ENCODE measurements at places on chromosomes 5 and 9. TPM values are rescaled to one million over a fixed set of nuclear protein-coding genes. Genes with fewer than 3 reads are reported as not detected.
A peak's percentile ranks its signal among the peaks of the same experiment; 100 is the strongest.

DNA sequence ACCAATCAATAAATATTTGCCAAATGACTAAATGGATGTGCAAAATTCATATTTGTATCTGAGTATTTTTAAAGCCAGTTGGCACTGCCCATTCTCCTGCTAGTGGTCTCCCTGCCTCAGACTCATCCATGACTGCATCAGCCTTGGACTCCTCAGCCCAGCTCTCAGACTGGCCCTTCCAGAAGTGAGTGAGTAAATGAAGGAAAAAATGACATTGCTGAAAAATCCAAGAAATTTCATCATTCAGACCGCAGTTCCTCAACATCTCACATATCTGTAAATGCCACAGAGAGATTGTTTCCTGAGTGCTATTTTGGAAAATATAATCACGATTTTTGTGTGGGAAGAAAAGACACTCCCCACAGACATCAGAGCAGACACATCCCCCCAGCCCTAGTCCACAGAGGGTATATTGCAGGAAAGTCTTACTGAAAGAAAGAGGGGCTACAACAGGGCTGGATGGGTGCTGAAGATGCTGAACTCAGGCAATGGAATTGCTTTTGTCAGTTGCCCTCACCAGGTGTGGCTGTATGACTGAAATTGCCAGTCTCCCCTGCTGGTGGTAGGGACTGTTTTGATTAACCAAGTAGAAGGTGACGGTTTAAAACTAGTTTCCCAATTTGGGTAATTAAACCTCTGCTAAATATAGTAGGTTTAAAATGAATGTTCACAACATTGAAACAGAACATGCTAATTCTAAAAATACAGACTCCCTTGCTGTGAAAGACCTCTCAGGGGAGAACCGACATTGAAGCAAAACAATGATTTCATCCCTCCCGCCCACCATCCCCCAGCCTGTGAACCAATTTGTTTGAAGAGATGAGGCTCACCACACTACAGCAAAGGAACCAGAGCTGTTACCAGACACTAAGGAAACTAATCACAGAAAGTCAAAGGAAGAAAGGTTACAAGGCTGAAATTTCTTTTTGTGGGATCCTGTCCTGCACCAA lies 158.8 kb downstream of the DEPDC1B start:
- no peaks in the 10 kb centered on the region for H3K36me3 ChIP-seq
- peak; percentile 25 for DNase-seq
- H3K27ac ChIP-seq = no peak overlapping the region
- peaks cover 5% of the 10 kb centered on the region for H3K4me1 ChIP-seq
- H3K4me3 ChIP-seq = no peak overlapping the region

GRCh38 chr5:180495991-180496741 lies 2.0 kb downstream of the CNOT6 start:
- peak overlapping the region; percentile 18 for H3K4me3 ChIP-seq
- H3K27me3 ChIP-seq = no peaks in the 10 kb centered on the region
- no peak for DNase-seq
- peaks cover 16% of the 10 kb centered on the region for H3K36me3 ChIP-seq

GPR151 gene
- total RNA-seq = not detected

DMRT2 gene
- not detected for total RNA-seq

DNA sequence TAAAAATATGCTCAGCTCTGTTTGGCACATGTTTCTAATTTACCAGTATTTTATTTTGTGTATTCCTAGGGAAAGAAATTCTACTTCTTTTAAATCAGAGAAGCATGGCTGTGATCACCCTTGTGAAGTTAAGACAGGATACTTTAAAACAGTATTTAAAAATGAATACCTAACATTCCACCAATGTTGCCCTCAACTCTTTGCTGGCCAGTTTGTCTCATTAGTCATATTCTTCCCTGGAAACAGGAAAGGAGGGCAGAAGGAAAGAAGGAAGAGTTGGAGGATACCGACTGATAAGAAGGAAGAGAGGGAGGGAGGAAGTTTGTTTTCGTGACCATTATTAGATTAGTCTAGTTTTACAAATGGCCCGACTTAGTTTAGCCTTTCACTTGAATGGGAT lies 137.4 kb downstream of the PLK2 start:
- no peak overlapping the region for H3K4me3 ChIP-seq
- H3K36me3 ChIP-seq = no peaks in the 10 kb centered on the region
- H3K27me3 ChIP-seq = peaks cover 12% of the 10 kb centered on the region
- H3K4me1 ChIP-seq = no peaks in the 10 kb centered on the region
- DNase-seq = no peak

GRCh38 chr5:95879661-95880060 lies 57.1 kb upstream of the GLRX start:
- no peaks in the 10 kb centered on the region for H3K27me3 ChIP-seq
- H3K4me1 ChIP-seq = peaks cover 6% of the 10 kb centered on the region
- no peaks in the 10 kb centered on the region for H3K36me3 ChIP-seq
- H3K27ac ChIP-seq = no peak overlapping the region
- no peak overlapping the region for H3K4me3 ChIP-seq
- no peak for DNase-seq

DNA sequence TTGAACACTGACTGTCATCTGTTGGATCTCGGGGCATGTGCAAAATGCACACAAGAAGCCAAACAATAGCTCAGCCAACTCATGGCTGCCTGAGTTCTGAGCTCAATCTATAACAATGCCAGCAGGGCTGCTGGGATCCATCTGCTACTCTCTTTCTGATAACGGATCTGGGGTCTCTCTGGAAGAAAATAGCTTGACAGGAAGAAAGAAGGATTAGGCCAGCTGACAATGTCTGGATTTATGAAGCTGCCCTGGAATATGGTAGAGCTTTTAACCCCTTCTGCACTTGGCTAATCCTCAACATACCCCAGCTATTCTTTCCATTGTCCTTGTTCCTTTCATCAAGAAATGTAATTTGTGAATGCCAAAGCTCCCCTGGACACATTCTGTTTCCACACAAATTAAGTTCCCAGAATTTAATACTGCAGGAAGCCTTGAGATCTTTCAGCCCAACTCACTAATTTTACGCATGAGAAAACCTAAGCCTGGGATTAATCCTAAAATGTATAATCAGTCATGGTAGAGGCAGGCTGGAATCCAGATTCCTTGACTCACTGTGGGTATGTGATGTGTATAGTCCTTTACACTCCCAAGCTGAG lies 62.7 kb upstream of the PCA3 start:
- H3K27me3 ChIP-seq = peaks cover 14% of the 10 kb centered on the region
- H3K4me3 ChIP-seq = no peak overlapping the region
- H3K4me1 ChIP-seq = no peaks in the 10 kb centered on the region
- H3K27ac ChIP-seq = no peak overlapping the region

TNFSF8 gene
- total RNA-seq = 48.2 TPM

- no peak overlapping the region for H3K27ac ChIP-seq
- DNase-seq = no peak
- peaks cover 6% of the 10 kb centered on the region for H3K4me1 ChIP-seq
- no peaks in the 10 kb centered on the region for H3K27me3 ChIP-seq
- no peak overlapping the region for H3K4me3 ChIP-seq
Measured at GRCh38 chr9:131917009-131917408, 162.7 kb downstream of the MED27 start.

GRCh38 chr9:124428751-124429529 lies 13.7 kb upstream of the PSMB7 start:
- H3K27me3 ChIP-seq = peaks cover 3% of the 10 kb centered on the region
- H3K4me3 ChIP-seq = no peak overlapping the region
- DNase-seq = no peak
- no peak overlapping the region for H3K27ac ChIP-seq

NDST1 gene
- 5.1 TPM for total RNA-seq

GRCh38 chr9:79656169-79656568 lies 84.4 kb downstream of the TLE4 start:
- DNase-seq = no peak
- H3K4me1 ChIP-seq = peaks cover 13% of the 10 kb centered on the region
- no peaks in the 10 kb centered on the region for H3K27me3 ChIP-seq
- peaks cover 17% of the 10 kb centered on the region for H3K36me3 ChIP-seq
- H3K4me3 ChIP-seq = no peak overlapping the region

- H3K27ac ChIP-seq = no peak overlapping the region
- no peaks in the 10 kb centered on the region for H3K36me3 ChIP-seq
- DNase-seq = no peak
- peaks cover 5% of the 10 kb centered on the region for H3K27me3 ChIP-seq
- no peak overlapping the region for H3K4me3 ChIP-seq
Measured at GRCh38 chr5:74516211-74516636, 124.3 kb downstream of the ENC1 start.

IL3 gene
- total RNA-seq = 11.6 TPM

DNA sequence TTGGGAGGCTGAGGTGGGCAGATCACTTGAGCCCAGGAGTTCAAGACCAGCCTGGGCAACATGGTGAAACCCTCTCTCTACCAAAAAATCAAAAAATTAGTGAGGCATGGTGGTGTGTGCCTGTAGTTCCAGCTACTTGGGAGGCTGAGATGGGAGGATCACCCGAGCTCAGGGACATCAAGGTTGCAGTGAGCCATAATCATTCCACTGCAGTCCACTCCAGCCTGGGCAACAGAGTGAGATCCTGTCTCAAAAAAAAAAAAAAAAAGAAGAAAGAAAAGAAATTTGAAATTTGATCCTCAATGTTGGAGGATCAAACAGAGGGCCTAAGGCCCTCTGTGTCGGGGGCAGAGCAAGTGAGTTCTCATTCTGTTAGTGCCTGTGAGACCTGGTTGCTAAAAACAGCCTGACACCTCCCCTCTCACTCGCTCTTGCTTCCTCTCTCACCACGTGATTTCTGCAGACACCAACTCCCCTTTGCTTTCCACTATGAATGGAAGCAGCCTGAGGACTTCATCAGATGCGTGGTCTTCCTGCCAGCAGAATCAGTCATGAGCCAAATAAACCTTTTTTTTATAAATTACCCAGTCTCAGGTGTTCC lies 8.4 kb upstream of the GOLPH3 start:
- no peak overlapping the region for H3K4me3 ChIP-seq
- H3K27me3 ChIP-seq = no peaks in the 10 kb centered on the region
- no peaks in the 10 kb centered on the region for H3K36me3 ChIP-seq
- H3K27ac ChIP-seq = no peak overlapping the region
- H3K4me1 ChIP-seq = peaks cover 4% of the 10 kb centered on the region

PCDHGA12 gene
- 0.09 TPM for total RNA-seq

ASS1 gene
- total RNA-seq = 8.6 TPM

DNA sequence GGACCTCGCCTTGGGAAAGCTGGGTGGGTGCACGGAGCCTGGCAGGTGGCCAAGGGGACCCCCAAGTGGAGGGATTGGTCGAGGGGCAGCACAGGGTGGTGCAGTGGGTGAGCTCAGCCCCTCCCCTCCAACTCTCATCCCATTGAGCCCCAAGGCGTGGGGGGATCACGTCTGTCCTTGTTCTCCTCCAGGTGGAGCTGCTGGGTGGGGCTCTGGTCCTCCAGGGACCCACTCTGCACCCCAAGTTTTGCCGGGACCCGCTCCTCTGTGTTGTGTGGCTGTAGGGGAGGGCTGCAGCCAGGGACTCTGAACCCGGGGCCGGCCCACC lies 3.6 kb upstream of the FUT7 start:
- peak overlapping the region; percentile 66 for H3K4me3 ChIP-seq
- no peak overlapping the region for H3K27ac ChIP-seq
- peaks cover 33% of the 10 kb centered on the region for H3K4me1 ChIP-seq
- H3K27me3 ChIP-seq = no peaks in the 10 kb centered on the region
- no peaks in the 10 kb centered on the region for H3K36me3 ChIP-seq
